ENCODE measurements at places on chromosomes 2 and 18.

DNA sequence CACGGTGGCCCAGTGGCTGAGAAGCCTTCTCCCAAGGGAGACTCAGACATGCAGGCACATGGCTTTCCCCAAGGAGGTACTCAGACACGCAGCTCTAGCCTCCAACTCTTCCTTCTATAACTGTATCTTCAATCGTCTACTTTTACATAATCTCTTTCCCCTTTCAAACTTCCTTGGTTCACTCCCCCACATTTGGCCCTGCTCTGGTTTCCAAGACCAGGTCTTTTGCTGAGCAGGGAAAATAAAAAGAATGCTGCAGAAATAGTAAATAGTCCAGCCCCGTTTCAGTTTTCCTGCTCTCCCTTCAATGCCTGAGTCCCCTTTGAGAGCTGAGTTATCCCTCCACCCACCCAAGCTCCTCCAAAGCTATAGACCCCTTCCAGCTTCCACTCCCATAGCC lies 635.0 kb downstream of the ARHGAP15 start:
- no peak for DNase-seq

- no peak for DNase-seq
These were observed 1.1 kb downstream of the NAT8 start for GRCh38 chr2:73640946-73641766.

DNA sequence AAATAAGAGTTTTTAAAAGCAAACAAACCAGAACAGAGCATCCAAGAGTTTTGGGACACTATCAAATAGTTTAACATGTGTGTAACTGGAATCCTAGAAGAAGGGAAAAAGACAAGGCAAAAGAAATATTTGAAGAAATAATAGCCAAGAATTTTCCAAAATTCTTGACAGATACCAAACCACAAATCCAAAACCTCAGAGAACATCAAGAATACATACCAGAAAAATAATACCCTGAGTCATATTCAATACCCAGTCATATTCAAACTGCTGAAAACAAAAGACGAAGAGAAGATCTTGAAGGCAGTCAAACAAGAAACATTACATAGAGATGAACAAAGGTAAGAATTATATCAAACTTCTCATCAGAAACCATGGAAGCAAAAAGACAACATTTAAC lies 22.9 kb downstream of the INO80C start:
- DNase-seq = no peak

- no peak for DNase-seq
These were observed 22.0 kb downstream of the FAM98A start for GRCh38 chr2:33577084-33577483.

DNA sequence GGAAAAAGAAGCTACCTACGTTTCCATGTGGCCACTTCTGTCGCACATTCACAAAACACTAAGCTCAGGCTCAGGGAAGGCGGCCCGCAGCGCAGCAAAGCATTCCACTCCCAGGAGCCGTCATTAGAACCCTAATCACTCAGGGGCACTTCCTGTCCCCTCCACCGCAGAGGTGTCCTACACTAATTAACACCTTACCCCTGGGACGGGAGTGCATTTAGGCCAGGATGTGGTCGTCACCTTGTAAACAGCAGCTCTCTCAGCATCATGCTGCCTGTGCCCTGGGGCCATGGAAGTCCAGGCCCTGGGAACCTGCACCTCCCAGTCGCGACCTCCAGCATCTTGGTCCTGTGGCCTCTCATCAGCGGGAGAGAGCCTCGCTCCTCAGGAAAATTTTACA lies 359.8 kb upstream of the SALL3 start:
- no peak for DNase-seq

GRCh38 chr2:237701859-237702390 lies 74.5 kb downstream of the LRRFIP1 start:
- DNase-seq = no peak

Measured in endothelial cell (in vitro differentiated cells).